KG1 (cell line): ENCODE measurements at places on chromosomes 11 and 22.

DNA sequence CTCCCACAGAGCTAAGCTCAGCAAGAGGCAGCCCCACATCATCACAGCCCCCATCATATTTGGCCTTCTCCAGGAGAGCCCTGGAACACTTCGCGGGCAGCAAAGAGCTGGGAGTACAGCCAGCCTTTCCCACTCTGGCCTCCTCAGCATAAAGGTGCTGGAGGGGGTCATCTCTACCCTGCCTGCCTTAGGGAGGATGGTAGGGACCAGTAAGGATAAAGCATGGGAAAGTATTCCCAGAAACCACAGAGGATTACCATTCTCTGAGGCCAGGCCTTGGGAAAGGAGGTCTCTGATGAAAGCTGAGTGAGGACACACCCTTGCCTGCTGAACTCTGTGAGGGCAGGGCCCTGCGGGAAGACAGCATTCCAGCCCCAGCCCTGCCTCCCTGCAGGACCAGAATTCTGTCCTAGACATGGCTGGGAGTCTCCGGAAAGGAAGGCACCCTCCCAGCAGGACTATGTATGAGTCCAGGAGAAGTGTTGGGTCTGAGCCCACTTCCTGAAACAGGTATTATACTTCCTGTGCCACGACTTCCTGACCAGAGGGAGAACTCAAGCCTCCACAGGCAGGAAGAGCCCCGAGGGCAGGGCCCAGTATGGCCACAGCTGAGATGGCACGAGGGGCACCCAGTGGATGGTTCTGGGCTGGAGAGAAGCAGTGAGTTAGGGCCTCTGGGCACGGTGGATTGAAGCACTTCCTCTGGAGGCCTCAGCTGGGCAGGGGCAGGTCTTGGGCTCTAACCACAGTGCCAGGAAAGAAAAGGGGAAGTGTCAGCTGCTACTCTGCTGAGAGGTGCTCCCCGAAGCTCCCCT, 12.9 kb upstream of the CASTOR1 start:
- peak; percentile 43 for DNase-seq

DNA sequence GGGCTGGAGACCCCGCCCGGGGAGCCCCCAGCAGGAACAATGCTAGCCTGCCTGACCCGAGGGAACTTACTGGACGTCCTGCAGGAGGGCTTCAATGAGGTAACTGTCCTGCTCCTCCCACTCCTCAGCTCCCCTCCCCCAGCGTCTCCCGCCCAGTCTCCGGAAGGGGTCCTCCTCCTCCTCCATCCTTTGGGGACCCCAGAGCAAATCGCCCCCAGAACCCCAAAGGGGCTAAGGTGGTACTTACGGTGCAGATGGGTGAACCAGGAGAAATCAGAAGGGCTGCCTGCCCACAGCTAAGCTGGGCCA, 272 bp downstream of the DIXDC1 start:
- DNase-seq: no peak

- DNase-seq: no peak
Measured at GRCh38 chr22:45331486-45331885, 21.8 kb downstream of the FAM118A start.

DNA sequence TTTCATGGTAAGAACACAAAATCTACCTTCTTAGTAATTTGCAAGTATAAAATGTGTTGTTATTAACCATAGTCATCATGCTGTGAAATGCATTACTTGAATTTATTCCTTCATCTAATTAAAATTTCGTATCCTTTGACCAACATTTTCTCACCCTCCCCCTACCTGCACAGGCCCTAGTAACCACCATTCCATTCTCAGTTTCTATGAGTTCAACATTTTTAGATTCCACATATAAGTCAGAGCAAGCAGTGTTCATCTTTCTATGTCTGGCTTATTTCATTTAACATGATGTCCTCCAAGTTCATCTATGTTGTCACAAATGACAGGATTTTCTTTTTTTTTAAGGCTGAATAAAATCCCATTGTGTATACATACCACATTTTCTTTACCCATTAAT, 43.5 kb upstream of the CCDC179 start:
- DNase-seq: no peak

DNA sequence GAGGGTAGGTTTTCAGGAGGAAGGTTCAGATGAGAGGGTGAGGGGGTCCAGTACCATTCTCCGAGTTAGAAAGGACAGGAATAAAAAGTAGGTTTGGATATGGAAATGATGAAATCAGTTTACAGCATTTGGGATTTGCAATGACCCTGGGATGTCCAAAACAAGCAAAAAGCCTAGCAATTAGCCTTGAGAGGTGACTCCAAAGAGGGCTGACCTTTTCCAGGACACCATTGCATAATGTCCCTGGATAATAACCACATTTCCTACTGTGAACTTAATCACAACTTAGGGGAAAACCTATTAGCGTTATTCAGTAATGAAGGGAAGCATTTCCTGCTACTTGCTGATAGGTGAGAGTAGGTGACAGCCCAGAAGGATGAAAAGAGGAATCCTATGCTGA, 101.4 kb upstream of the ARHGAP42 start:
- DNase-seq: no peak

GRCh38 chr11:68541116-68541515, 80.6 kb downstream of the PPP6R3 start:
- no peak for DNase-seq

DNA sequence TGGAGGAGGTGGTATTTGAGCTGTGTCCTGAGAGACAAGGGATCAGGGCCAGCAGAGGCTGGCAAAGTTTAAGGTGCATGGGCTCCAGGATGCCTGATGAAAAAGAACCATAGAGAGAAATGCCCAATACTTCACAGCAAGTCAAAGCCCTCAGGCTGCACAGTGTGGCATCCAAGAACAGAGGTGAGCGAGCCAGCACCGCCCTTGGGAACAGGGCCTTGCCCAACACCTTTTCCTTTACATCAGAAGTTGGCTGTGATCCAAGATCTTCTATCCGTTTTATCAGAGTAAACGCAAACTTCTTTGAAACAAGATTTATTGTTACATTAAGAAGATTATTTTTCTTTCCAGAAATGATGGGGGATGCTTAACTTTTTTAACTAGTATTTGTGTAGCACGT, 1.4 kb downstream of the B3GNT6 start:
- DNase-seq: no peak

GRCh38 chr11:41400124-41400523, 59.3 kb downstream of the LRRC4C start:
- DNase-seq: no peak

DNA sequence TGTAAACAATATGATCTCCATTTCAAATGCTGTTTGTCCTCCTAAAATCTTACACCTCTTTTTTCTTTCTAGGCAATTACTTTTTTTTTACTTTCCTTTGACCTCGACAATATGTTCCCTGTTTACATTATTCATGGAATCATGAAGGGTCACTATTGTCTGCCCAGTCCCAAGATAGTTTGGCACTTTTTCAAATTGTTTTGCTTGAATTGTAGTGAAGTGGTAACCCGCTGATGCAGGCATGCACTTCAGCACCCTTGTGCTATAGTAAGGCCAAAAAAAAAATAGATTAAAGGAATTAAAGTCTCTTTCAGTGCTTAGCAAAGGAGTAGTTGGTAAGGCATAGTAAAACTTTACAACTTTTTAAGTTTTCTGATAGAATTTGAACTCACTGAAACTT, 90.9 kb downstream of the PAX6 start:
- no peak for DNase-seq
